ENCODE measurements at places on chromosomes 1 and 21. TPM values are rescaled to one million over a fixed set of nuclear protein-coding genes. Genes with fewer than 3 reads are reported as not detected.

TTC24 gene
- polyA plus RNA-seq, result 2.2 TPM

CBS gene
- 56.1 TPM for polyA plus RNA-seq

LCK gene
- 5.0 TPM for polyA plus RNA-seq

EPHB2 gene
- 16.6 TPM for polyA plus RNA-seq

CD5L gene
- polyA plus RNA-seq, result not detected

UBE2J2 gene
- polyA plus RNA-seq, result 58.8 TPM

ELOVL1 gene
- polyA plus RNA-seq, result 92.0 TPM

CELA2B gene
- polyA plus RNA-seq, result 0.59 TPM

KRTAP19-1 gene
- polyA plus RNA-seq, result not detected

CHIA gene
- not detected for polyA plus RNA-seq

DYNLT4 gene
- 0.19 TPM for polyA plus RNA-seq

GPR25 gene
- polyA plus RNA-seq, result not detected

CCDC190 gene
- polyA plus RNA-seq, result not detected

CD244 gene
- 0.22 TPM for polyA plus RNA-seq

NENF gene
- polyA plus RNA-seq, result 32.9 TPM

CELA3B gene
- polyA plus RNA-seq, result not detected

CGN gene
- polyA plus RNA-seq, result 50.9 TPM

TSPAN1 gene
- 90.5 TPM for polyA plus RNA-seq

RNU1-1 gene
- polyA plus RNA-seq, result not detected

TRIM45 gene
- 28.8 TPM for polyA plus RNA-seq

LRRIQ3 gene
- polyA plus RNA-seq, result 5.9 TPM

ARF1 gene
- polyA plus RNA-seq, result 332 TPM

OR6N1 gene
- not detected for polyA plus RNA-seq

IGSF9 gene
- 24.2 TPM for polyA plus RNA-seq

CCDC27 gene
- polyA plus RNA-seq, result 0.30 TPM

MYOM3 gene
- 17.6 TPM for polyA plus RNA-seq

RNF186 gene
- 0.27 TPM for polyA plus RNA-seq

ESRRG gene
- polyA plus RNA-seq, result 45.6 TPM

MX1 gene
- polyA plus RNA-seq, result 12.0 TPM

TMEM269 gene
- 0.75 TPM for polyA plus RNA-seq

USP48 gene
- polyA plus RNA-seq, result 80.3 TPM

PRELP gene
- 2.8 TPM for polyA plus RNA-seq

NHLH1 gene
- 0.10 TPM for polyA plus RNA-seq

SDC3 gene
- polyA plus RNA-seq, result 31.3 TPM

KCNE2 gene
- 1.2 TPM for polyA plus RNA-seq

SERTAD4 gene
- 3.5 TPM for polyA plus RNA-seq

CCT8 gene
- polyA plus RNA-seq, result 220 TPM

CFH gene
- 27.7 TPM for polyA plus RNA-seq

FCGR3B gene
- polyA plus RNA-seq, result not detected

FABP3 gene
- 63.2 TPM for polyA plus RNA-seq

LCE1E gene
- polyA plus RNA-seq, result not detected

NKAIN1 gene
- polyA plus RNA-seq, result 3.3 TPM

RUNX1 gene
- 3.1 TPM for polyA plus RNA-seq

PPIE gene
- 77.3 TPM for polyA plus RNA-seq

DIRAS3 gene
- 3.1 TPM for polyA plus RNA-seq

SPRR2B gene
- not detected for polyA plus RNA-seq

FAM167B gene
- polyA plus RNA-seq, result 8.5 TPM

BRDT gene
- not detected for polyA plus RNA-seq

MATN1 gene
- polyA plus RNA-seq, result 0.17 TPM

HTR6 gene
- polyA plus RNA-seq, result 2.7 TPM
